ENCODE measurements at places on chromosomes 1 and 21.
A peak's percentile ranks its signal among the peaks of the same experiment; 100 is the strongest.

DNA sequence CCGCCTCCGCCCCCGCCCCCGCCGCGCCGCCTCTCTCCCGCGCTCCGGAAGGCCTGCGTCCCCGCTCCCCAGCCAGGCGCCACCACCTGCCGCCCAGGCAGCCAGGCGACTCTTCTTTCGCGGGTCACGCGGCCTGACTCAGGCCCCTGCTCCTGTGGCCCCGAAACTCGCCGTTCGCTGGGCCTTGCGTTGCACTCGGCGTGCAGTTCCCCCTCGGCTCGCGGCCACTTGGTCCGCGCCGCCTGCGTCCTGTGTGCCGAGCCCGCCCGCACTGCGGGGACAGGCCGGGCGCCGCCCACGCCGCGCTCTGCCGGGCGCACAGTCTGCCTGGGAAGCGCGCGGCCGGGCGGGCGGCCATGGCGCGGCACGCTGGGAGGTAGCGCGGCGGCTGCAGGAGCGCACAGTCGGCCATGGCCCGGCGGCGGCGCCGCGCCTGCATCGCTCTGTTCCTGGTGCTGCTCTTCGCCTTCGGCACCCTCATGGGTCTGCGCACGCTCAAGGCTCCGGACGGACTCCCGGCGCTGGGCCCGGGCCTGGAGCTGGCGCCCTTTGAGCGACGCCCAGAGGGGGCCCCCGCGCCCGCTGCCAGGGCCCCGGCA lies at the start of gene MANEAL:
Gene MANEAL, plus strand, starts transcription at position 75 of the 599 bp plus-strand sequence. Its CDS starts 336 bp downstream, at position 411.
- peak; percentile 73 for DNase-seq

- DNase-seq, result no peak
Observed at GRCh38 chr21:44293551-44294231, 6.2 kb upstream of the PFKL start.

DNA sequence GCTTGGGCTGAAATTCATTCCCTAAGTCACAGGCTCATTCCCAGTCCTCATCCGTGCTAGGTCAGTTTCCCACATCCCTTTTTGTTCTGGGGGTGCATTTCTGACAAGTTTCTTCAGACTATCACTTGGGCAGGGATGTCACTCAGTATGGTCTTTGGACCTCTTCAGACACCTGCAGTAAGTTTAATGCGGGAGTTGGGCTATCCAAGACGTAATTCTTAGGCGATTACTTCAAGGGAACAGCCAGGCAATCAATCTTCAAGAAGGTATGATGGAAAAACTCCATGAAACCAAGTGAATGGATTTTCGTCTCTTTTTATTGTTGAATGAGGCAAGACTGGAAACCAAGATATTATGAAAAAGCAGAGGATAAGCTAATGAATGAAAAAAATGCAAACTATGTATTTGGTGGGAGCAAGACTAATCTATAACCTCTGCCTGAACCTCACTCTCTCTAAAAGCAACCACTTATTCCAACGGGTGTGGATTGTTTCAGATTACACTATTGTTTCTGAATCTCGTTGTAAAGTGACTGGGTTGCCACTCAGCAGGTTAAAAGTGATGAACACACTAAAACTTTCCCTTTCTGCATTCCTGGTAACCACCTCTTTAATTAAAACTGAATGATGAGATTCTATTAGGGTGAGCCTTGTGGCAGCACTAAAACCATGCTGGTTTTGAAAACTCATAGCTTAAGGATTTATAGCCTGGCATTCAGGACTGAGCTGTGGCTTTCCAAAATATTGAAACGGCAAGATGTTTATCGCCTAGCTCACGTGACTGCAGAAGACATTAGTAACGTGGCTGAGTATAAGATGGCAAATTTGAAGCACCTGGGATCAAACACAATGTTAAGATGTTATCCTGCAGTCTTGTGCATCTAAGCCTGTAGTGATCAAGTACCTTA lies 1.1 kb downstream of the RASAL2 start:
- no peak for DNase-seq

- no peak for DNase-seq
Observed at GRCh38 chr1:98697781-98698180, 36.3 kb downstream of the SNX7 start.

- DNase-seq, result no peak
Observed at GRCh38 chr1:183593356-183593755, 3.1 kb upstream of the NCF2 start.

DNA sequence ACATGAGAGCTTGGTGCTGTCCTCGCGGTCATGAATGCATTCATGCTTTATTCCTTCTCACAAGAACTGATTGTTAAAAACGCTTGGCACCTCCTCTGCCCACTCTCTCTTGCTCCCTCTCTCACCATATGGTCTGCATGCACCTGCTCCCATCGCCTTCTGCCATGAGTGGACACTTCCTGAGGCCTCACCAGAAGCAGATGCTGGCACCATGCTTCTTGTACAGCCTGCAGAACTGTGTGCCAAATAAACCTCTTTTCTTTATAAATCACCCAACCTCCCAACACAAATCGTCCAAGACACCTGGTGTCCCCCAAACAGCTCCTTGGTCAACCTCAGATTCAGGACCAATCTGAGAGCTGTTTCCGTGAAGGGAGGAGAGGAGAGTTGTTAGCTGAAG lies 43.3 kb upstream of the PCBP3 start:
- no peak for DNase-seq

DNA sequence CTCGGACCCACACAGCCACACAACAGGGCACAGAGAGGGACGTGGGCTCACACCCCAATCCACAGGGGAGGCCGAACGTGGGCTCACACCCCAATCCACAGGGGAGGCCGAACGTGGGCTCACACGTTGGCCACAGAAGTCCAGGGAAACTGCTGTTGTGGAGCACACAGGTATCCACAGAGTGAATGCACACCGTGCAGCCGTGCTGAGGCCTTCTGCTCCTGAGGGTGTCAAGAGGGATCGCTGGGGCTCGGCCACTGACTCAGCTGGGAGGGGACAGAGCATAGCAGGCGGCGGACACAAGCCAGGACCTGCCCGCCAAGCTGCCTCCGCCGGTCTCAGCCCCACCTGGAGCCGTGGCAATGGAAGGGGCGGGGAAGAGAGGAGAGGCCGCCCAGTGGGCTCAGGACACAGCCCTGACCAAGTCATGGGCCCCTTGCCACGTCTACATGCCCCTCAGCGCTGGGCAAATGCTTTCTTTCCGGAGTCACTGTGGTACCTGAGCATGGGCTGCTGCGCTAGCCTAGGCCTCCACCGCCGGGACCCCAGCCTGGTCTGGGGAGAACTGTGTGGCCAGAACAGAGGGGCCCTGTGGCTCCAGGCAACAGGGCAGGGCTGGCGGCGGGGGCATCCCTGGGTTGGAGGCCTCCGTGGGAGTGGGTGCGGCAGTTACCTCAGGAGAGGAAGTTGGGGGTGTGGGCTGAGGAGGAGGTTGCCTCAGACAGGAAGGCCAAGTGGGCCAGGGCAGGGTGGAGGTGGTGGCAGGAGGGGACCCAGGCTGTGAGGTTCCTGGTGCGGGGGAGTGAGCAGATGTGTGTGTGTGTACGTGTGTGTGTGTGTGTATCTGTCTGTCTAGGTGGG lies 1.2 kb downstream of the SYTL1 start:
- peak; percentile 35 for DNase-seq

DNA sequence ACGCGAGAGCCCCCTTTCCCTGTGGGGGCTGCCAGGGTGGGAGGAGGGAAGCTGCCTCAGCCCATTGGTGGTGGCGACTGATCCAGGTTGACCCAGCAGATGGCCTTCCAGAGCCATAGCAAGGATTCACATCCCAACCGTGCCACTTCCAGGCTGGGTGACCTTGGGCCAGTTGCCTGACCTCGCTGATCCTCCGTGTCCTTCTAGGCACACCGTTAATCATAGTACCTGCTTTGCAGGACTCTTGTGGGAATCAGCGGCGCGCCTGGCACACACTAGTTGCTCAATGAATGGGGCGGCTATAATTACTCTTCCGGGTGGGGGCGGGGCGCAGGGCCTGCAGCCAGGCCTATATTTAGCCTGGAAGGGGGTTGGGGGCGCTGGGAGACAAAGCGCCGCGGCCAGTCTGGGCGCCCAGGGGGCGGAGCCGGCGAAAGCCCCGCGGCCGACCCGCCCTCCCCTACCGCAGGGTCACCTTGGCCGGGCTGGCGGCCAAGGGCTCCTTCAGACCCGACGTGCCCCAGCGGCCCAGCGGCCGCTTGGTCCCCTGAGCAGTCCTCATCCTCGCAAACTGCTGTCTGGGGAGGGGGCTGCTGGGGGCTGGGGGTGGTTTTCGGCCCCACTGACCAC lies 5.1 kb downstream of the HSPB7 start:
- DNase-seq, result peak; percentile 26

DNA sequence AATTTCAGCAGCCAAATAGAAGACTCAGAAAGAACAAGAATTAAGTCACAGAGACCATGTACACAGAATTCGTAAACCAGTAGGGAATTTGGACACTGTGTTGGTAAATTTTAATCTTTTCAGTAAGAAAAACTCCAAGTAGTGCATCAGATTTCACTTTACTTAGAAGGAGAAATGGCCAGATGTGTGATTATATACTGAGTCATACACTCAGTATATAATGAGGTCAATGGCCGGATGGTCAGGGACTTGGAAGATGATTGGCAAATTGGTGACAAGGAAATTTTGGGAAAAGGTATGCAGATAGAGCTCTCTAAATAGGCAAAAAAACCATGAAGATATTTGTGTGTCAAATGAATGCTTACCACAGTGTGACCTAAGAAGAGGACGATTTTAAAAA lies 399.8 kb upstream of the LRRC7 start:
- no peak for DNase-seq

DNA sequence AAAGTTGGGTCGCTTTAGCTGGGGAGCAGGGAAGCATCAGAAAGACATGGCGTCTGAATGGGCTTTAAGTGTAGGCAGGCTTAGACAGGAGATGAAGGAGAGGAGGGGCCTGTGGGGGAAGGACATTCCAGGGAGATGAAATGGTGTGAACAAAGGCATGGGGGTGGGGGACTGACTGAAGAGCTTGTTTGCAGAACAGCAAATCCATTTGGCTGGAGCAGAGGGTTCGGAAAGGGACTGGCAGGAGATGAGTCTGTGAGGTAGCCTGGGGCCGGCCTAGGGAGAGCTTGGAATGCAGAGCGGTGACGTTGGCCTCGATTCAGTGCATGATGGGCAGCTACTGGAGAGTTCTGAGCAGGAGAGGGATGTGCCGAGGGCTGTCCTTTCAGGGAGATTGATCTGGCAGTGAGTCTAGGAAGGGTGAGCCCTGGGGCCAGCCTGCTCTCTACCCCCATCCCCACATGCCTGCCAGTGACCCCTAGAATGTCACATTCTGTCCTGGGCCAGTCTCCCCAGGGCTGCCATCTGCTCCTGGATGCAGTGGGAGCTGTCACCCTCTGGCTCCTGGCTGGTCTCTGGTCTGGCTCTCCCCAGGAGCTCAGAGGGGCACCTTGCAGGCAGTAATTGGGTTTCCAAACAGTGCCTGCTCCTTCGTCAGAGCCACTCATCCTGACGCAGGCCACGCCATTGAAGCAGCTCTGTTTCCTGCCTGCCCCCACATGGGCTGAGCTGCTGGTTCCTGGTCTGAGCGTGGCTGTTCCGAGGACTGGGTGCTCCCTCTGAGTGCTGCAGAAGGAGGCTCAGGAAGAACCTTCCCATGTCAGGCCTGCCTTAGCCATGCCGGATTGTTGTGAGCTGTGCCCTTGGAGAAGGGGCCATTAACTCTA lies 22.3 kb upstream of the TMEM222 start:
- DNase-seq, result no peak

DNA sequence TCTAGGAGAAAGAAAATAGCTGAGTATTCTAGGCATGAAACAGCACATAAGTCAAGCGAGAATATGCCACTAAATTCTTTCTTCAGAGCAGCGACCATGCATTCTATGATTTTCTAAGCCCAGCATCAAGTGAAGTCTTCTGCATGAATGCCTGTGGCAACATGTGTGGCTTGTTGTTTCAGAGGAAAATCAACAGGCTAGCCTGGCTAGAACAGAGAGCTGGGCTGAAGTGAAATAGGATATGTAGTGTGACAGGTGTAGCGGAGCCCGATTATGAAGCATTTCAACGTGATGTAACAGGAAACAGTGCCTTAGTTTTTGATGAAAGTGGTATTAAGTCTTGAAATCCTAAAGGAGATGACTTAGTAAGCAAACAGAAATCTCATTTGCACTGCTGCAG lies 7.0 kb downstream of the CSDE1 start:
- peak; percentile 72 for DNase-seq

- no peak for DNase-seq
Observed at GRCh38 chr1:234643111-234643849, 33.3 kb upstream of the IRF2BP2 start.

DNA sequence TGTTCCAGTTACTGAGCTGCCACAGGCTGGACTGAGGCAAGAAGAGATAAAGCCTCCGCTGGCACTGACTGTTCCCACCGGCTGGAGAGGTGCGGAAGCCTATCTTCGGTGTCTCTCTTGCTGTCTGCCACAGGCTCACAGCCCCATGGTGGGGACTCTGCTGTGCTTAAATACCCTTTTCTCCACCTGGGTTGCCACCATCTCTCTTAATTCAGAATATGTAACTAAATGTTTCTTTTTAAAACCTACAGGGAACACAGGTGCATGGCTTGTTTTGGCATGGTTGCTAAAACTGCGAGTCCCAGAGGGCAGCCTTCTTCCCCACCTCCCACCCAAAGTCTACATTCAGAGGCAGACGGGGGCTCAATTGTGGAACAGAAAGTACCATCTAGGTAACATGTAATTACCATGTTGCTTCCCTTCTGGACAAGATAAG lies 8.1 kb upstream of the LBR start:
- no peak for DNase-seq

- peak; percentile 7 for DNase-seq
Observed at GRCh38 chr1:181021811-181022434, 747 bp downstream of the STX6 start.

DNA sequence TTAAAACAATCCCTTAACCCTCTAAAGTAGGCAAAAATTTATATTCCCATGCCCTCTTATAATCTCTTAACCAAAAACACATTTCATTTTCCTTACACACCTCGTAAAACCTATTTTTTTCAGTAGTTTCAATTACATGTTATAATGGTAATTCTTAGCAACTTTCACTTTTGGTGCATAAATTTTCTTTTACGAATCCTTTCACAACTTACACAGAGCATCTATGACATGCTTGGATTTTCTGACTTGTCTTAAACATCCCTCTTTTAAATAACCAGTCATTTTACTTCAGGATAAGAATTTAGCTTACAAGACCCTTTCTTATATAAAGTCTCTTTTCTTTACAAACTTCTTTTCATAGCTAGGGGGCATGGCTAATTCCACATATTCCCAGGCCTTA lies 8.9 kb upstream of the MRPL55 start:
- DNase-seq, result no peak

DNA sequence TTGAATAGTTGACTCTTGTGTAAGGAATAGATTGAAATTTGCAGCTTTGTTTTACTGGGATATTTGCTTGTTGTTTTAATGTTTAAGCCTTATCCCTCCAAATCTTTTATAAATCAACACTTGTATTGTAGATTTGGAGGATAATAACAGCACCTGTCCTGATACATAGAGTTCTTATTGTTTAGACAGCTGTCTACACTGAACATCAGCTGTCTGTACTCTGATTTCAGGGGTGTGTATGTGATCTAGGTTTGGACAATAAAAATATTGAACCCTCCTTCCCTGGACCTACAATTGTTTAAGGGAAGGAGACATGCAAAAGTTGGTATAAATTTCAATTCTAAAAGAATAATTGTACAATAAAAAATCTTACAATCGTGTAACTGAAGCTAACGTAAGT lies 48.3 kb upstream of the DPH5 start:
- DNase-seq, result no peak

- DNase-seq, result peak; percentile 46
Observed at GRCh38 chr1:51506537-51506936, 12.5 kb downstream of the EPS15 start.

All from NCI-H2171 (cell line).